NCI-H1048 (cell line): ENCODE measurements at places on chromosomes 3 and 15.

GRCh38 chr15:63396152-63396928 lies 14.7 kb upstream of the CA12 start:
- DNase-seq = no peak

GRCh38 chr3:169528289-169528688 lies 135.2 kb downstream of the MECOM start:
- DNase-seq = no peak

DNA sequence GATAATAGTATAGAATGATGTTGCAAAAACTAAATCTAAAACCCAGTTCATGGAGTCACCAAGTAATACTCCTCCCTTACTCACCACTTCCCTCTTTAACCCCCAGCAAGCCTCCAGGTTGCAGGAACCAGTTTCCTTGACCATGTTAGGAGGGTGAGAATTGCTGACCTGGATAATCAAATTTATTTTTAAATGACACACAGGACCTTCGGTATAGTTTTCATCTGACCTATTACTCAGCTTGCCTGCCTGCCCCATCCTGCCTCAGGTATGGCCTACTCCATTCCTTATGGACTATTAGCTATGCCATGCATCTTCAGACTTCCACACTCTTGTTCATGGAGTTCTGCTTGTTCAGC lies 883 bp downstream of the RTP4 start:
- DNase-seq = no peak

DNA sequence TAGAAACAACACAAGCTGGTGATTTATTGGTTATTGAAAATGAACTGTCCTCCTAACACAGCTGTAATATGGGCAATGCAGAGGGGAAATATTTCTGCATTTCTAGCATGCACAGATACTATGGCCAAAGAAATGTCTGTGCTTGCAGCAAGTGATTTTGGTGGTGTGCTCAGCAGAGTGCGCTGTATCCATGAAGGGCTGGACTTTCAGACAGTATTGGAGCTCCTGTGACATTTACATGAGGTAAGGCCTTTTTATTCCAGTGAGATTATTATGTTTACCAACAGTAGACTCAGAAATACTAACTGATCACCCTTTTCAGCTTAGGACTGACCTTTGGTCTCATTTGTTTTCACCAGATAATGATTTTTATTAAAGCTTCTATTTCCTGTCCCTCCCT lies 1302.6 kb upstream of the EPHA6 start:
- no peak for DNase-seq

GRCh38 chr15:31609906-31610305 lies 283.3 kb downstream of the KLF13 start:
- DNase-seq = no peak

- DNase-seq = peak; percentile 25
These were observed 835 bp downstream of the ARIH2 start for GRCh38 chr3:48919215-48920138.

DNA sequence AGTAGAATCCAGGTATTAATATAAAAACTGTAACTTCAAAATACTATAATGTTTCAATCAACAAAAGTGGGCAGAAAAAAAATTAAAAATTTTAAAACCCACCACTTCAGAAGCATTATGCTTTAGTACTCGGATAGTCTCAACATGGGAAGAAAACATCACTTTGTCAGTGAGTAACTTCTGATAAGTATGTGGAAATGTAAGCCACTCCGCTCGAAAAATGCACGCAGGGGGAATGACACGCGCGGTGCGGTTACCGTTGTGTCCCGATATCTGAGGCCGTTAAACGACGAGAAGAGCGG lies 656 bp downstream of the NGLY1 start:
- no peak for DNase-seq

DNA sequence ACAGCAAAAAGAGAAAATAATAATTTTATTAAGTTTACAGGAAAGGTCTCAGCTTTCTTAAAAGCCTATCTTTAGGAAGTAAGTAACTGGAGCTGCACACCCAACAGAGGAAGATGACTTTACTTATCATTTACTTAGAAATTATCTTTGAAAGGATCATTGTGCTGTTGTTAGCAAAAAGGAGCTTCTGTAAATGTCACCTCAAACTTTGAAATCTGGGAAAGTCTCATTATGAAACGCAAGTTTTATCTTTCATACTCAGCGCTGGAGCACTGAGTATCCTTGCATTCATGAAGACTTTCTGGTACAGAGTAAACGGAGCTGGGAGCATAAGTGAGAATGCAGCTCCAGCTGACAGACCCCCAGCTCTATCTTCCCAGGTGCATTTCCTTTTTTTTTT lies 491.2 kb upstream of the TPRG1 start:
- DNase-seq = no peak

GRCh38 chr15:99102332-99103235 lies 2.3 kb upstream of the SYNM start:
- no peak for DNase-seq

GRCh38 chr3:17074559-17074958 lies 189.8 kb downstream of the PLCL2 start:
- DNase-seq = no peak

- DNase-seq = no peak
These were observed 37.2 kb upstream of the TMEM115 start for GRCh38 chr3:50396502-50396901.

DNA sequence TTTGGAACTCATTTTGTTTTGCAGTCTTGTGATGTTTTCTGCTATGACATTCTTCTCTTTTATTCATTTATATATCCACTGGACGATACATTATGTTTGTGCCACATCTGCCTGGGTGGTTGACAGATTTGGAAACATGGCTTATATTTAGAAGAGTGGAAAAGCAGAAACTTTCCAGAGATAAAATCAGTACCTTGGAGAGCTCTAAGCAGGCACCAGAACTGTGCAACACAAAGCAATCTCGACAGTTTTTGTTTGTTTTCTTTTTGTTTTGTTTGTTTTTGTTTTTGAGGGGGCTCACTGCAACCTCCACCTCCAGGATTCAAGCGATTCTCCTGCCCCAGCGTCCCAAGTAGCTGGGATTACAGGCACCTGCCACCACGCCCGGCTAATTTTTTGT lies 45.5 kb downstream of the SYN2 start:
- DNase-seq = no peak

DNA sequence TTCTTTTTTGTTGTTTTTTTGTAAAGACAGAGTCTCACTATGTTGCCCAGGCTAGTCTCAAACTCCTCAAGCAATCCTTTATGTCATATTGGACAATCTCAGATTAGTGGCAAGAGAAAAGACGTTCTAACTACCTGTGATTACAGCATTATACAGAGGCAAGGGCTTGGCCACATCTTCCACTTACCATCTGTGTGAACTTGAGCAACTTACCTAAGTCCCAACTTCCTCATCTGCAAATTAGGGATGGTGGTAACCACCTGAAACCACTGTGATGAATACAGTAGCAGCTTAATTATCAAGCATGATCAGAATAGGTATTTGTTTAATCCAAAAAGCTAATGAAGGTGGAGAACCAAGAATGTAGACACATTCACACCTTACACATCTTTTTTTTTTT lies 16.1 kb downstream of the LRRC2 start:
- DNase-seq = no peak

GRCh38 chr3:71401695-71402231 lies 181.8 kb downstream of the FOXP1 start:
- no peak for DNase-seq

GRCh38 chr15:99427668-99428361 lies 138.0 kb upstream of the MEF2A start:
- DNase-seq = no peak

DNA sequence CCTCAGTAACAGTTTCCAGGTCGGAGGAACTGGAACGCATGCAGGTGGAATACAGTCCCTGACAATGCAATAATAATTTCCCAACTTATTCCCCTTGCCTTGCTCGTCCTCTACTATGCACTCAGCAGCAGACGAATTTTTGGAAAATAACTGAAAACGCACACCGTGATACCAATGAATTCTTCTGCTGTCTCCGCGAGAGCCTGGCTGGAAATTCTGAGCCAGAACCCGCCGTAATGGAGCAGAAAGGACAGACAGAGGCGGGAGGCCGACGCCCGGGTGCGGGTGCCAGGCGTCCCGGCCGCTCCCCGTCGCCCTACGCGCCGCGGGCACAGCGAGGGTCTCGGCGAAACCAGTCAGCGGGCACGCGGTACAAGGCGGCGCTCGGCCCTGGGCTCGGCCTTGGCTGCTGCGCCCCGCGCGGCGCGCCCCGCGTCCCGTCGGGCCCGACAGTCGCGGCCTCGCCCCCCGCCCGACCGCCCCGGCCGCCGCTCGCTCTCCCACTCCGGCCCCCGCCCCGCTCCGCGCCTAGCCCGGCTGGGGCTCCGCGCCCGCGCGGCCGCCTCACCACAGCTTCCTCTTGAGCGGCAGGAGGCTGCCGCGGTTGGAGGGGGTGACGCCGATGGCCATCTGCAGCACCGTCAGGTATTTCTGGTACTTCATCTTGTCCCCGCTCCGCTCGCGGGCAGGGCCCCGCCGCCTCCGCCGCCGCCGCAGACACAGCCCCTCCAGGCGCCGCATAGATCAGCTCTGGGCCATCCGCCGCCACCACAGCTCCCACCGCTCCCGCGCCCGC lies 114.5 kb upstream of the GOLGA8J start:
- DNase-seq = no peak

GRCh38 chr3:48957006-48957705 lies 32.9 kb upstream of the P4HTM start:
- DNase-seq = no peak

DNA sequence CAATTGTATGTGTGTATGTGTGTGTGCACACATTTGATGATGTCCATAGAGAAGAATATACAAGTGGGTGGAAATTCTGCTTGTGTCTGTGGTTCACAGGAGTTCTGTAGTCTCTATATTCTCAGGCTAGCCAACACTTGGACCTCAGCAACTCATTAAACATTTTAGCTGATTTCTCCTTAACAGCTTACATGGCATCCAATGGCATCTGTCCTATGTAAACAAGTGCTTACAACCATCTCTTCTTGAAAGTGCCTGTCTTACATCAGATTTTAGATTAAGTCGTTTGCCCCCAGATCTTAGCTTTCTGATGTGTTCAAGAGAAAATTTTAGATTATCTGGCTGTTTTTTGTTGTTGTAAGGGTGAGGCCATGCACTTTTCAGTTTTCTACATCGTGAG lies 29.0 kb downstream of the ZNF662 start:
- DNase-seq = no peak
